Urinary bladder (tissue), 4 donors: ENCODE measurements at places on chromosomes 3 and 15.

DNA sequence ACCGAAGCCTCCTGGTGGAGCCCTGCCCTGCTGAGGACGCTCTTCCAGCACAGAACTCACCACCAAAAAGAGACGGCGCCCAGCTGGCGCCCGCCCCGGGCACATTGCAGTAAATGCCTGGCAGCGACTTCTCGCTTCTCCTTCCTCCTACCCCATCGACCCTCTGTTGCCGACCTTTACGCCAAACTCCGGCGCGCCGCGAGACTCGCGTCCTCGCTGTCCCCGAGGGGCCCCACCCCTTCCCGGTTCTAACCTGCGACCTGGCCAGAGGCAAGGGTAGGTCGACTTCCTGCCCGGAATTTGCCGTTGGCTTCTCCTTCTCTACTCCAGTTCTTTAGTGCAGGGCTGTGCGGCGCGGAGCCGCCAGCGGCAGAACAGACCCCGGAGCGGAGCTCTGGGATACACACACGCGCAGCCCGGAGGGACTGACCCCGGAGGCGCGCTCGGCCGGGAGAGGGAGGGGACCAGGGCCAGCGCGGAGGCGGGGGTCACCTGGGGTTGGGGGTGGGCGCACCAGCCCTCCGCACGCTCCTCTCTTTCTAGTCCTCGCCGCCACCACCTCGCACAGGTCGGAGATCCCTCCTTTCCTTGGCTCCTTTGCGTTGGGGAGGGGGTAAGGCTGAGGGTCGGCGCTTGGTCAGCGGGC lies 226.6 kb upstream of the AZI2 start:
- no peak for DNase-seq

DNA sequence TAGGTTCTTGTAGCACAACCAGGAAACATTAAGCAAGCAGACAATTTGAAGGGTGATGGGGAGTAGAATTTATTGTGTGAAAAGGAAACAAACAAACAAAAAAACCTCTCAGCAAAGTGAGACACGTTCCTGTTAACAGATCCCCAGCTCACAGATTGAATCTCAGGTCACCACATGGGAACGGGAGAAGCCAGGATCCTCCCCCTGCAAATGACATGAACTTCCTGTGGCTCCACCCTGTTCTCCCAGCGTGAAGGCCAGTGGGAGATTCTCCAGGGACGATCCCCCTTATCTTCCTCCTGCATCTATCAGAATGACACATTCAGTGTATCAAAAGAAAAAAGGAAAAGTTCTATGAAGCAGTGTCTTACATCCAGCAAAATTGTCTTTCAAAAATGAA lies 1488.1 kb downstream of the OTOL1 start:
- DNase-seq: no peak

- DNase-seq: no peak
These were observed 169.1 kb downstream of the CDIN1 start for GRCh38 chr15:36748366-36749115.

- no peak for DNase-seq
These were observed 61.1 kb downstream of the TIPARP start for GRCh38 chr3:156735471-156735870.

DNA sequence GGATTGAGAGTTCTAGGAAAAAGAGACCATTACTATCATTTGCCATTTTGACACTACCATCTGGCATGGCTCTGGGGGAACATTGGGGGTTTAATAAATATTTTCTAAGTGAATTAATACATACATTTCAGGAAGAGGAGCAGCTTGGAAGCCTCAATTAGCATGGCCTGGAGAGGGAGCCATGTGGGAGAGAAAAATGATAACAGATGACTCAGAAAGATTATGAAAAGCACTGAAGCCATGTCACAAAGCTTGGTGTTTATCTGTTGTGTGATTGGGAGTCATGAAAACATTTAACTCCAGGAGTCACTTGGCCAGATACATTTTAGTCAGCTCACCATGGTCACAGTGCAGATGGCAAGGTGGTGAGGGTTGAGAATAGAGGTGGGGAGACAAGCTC lies 121.0 kb downstream of the SSR3 start:
- no peak for DNase-seq
